Activated CD8-positive, alpha-beta memory T cell treated with anti-CD3 and anti-CD28 coated beads for 1 hour (primary cell): ENCODE measurements at places on chromosomes 16 and 17.

DNA sequence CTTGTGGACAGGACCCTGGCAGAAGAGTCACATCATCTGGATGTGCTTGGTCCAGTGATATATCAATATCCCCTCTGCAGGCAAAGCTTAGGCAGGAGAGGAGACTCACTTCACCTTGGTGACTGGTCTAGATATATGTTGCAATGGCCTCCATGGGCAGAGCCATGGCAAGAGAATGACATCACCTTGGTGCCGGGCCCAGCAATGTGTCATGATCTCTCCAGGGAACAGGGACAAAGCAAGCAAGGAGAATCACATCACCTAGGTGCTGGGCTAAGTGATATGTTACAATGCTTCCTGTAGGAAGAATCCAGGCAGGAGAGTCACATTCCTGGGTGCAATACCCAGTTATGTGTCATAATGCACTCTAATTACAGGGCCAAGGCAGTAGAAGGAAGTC lies 2106.2 kb downstream of the TP53TG3F start:
- no peak for DNase-seq

DNA sequence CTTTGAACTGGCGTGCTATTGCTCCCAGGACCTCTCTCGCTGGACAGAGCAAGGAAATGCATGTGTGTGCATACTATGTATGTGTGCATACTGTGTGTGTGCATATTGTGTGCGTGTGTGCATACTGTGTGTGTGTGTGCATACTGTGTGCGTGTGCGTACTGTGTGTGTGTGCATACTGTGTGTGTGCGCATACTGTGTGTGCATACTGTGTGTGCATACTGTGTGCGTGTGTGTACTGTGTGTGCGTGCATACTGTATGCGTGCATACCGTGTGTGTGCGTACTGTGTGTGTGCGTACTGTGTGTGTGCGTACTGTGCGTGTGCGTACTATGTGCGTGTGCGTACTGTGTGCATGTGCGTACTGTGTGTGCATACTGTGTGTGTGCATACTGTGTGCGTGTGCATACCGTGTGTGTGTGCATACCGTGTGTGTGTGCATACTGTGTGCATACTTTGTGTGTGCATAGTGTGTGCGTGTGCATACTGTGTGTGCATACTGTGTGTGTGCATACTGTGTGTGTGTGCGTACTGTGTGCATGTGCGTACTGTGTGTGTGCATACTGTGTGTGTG lies 89.4 kb downstream of the RPTOR start:
- no peak for DNase-seq

- no peak for DNase-seq
Measured at GRCh38 chr17:56392321-56392720, 201.2 kb upstream of the NOG start.

GRCh38 chr16:10121491-10121890 lies 60.7 kb downstream of the GRIN2A start:
- no peak for DNase-seq
